Activated naive CD4-positive, alpha-beta T cell treated with anti-CD3 and anti-CD28 coated beads, Interleukin-2, amount 10 ng/mL, durations not matched to agents 7 days and 5 days (primary cell): ENCODE measurements at places on chromosomes 3 and 15.
A peak's percentile ranks its signal among the peaks of the same experiment; 100 is the strongest.

DNA sequence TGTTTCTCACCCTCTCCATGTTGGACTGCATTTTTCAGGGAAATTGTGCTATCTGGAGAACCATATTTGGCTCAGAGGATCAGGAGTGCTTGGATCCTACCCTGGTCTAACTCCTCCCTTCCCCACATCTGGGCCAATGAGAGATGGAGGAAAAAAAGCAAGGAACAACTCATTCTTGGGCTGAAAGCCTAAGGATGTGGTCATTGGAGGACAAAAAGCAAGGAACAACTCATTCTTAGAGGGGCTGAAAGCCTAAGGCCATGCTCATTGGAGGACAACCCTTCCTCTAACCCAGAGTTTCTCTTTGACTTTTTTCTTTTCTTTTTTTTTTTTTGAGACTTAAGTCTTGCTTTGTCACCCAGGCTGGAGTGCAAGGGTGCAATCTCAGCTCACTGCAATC is 48.6 kb upstream of the CHRNB4 start:
- no peak overlapping the region for H3K4me3 ChIP-seq
- H3K4me1 ChIP-seq: no peaks in the 10 kb centered on the region
- no peak overlapping the region for H3K27ac ChIP-seq
- H3K27me3 ChIP-seq: peaks cover 16% of the 10 kb centered on the region

DNA sequence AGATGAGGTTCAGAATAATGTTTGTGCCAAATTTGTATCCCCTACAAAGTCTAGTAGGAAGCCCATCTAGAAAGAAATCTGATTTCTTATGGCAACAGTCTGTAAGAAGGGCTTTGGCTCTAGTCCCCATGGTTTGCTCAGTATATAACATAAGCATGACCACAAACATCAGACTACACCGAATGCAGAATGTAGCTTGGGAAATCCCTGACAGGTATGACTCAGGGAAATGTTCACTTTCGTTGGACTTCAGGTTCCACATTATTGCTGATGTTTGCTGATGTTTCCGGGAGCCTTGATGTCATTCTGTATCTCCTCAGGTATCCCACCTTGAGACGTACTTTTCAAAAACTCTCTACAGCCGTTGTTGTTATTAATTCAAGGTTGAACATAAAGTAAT is 304.4 kb upstream of the TGFBR2 start:
- H3K36me3 ChIP-seq: peaks cover 3% of the 10 kb centered on the region
- no peak overlapping the region for H3K27ac ChIP-seq
- no peaks in the 10 kb centered on the region for H3K27me3 ChIP-seq
- H3K4me3 ChIP-seq: no peak overlapping the region
- peaks cover 3% of the 10 kb centered on the region for H3K4me1 ChIP-seq
- no peak for DNase-seq

GRCh38 chr3:72475258-72476138 is 372.7 kb downstream of the SHQ1 start:
- no peak overlapping the region for H3K4me3 ChIP-seq
- no peak overlapping the region for H3K27ac ChIP-seq

GRCh38 chr15:58489289-58490085 is 57.7 kb downstream of the LIPC start:
- no peak overlapping the region for H3K4me3 ChIP-seq
- DNase-seq: no peak
- peaks cover 26% of the 10 kb centered on the region for H3K36me3 ChIP-seq
- H3K4me1 ChIP-seq: peaks cover 50% of the 10 kb centered on the region
- H3K27ac ChIP-seq: no peak overlapping the region
- H3K27me3 ChIP-seq: no peaks in the 10 kb centered on the region

DNA sequence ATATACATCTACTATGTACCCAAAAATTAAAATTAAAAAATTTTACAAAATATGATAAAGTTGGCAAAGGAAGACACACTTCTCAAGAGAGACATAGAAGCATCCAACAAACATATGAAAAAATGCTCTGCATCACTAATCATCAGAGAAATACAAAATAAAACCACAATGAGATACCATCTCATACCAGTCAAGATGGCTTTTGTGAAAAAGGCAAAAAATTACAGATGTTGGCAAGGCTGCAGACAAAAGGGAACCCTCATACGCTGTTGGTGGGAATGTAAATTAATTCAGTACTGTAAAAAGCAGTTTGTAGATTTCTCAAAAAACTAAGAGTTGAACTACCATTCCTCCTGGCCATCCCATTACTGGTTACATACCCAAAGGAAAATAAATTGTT is 581.7 kb upstream of the CCDC54 start:
- H3K4me3 ChIP-seq: no peak overlapping the region
- no peaks in the 10 kb centered on the region for H3K4me1 ChIP-seq
- no peak overlapping the region for H3K27ac ChIP-seq
- no peaks in the 10 kb centered on the region for H3K36me3 ChIP-seq

- no peak overlapping the region for H3K4me3 ChIP-seq
- no peaks in the 10 kb centered on the region for H3K36me3 ChIP-seq
- H3K27me3 ChIP-seq: peaks cover 28% of the 10 kb centered on the region
- no peaks in the 10 kb centered on the region for H3K4me1 ChIP-seq
These were observed 33.4 kb downstream of the AQP9 start for GRCh38 chr15:58171476-58172061.

GRCh38 chr15:99970891-99971430 is 237.7 kb upstream of the LYSMD4 start:
- H3K4me1 ChIP-seq: no peaks in the 10 kb centered on the region
- H3K27ac ChIP-seq: no peak overlapping the region
- H3K36me3 ChIP-seq: no peaks in the 10 kb centered on the region
- no peaks in the 10 kb centered on the region for H3K27me3 ChIP-seq

DNA sequence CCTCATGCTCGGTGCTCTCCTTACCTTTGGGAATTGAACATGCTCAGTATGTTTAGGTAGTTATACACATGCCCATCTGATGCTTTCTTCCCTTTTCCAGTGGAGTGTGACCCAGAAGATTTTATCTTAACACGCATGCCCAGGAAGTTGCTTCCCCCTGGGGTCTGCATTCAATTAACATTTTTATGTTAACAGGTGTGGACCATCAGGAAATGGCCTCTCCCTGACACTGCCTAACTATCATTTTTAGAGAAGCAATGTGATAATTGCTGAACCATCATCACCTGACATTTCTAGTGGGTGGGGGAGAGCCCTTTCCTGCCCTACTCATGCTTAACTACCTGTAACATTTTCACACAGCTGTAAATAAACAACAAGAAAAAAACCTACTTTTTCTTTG is 55.1 kb upstream of the TGFBR2 start:
- H3K27me3 ChIP-seq: no peaks in the 10 kb centered on the region
- no peak overlapping the region for H3K4me3 ChIP-seq

GRCh38 chr15:79620112-79620857 is 188.1 kb downstream of the MINAR1 start:
- H3K27me3 ChIP-seq: peaks cover 2% of the 10 kb centered on the region
- no peak overlapping the region for H3K27ac ChIP-seq
- no peaks in the 10 kb centered on the region for H3K4me1 ChIP-seq
- no peak overlapping the region for H3K4me3 ChIP-seq
- no peak for DNase-seq

- DNase-seq: peak; percentile 61
- H3K27me3 ChIP-seq: peaks cover 4% of the 10 kb centered on the region
- no peaks in the 10 kb centered on the region for H3K36me3 ChIP-seq
- H3K4me3 ChIP-seq: peak overlapping the region; percentile 83
These were observed 33.9 kb downstream of the GRK7 start for GRCh38 chr3:141796889-141797781.

- no peak overlapping the region for H3K27ac ChIP-seq
- peak; percentile 49 for DNase-seq
- no peaks in the 10 kb centered on the region for H3K36me3 ChIP-seq
- peaks cover 20% of the 10 kb centered on the region for H3K4me1 ChIP-seq
- H3K4me3 ChIP-seq: peak overlapping the region; percentile 73
- H3K27me3 ChIP-seq: peaks cover 80% of the 10 kb centered on the region
These were observed 1.3 kb upstream of the SPTSSB start for GRCh38 chr3:161372321-161373260.

DNA sequence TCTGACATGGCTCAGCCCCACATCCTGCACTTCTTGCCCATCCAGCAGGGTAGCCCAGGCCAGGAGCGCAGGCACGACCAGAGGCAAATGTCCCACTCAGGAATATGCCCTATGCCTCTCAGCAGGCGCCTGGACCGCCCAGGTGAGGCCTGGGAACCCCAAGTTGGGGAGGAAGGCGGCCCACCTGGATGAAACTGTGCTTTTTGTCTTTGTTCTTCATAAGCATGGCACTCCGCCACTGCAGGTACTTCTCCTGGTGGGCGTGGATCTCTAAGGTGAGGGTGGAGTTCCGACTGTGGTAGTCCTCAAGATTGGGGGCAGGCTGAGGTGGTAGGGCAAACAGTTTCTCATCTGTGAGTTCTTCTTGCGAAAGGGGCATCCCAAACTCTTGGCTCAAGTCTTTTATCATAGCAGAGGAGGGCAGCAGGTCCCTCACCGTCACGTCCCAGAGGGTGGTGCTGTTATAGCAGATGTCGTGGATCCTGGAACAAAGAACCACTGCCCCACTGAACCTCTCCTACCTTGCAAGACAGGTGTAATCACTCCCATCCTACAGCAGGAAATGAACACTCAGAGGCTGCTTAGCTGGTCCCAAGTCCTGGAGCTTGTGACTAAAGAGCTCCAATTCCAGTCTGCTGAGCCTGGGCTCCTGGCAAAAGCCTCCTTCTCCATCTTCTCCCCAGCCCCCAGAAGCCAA is 53.2 kb downstream of the ACAD9 start:
- no peak for DNase-seq
- H3K27me3 ChIP-seq: peaks cover 45% of the 10 kb centered on the region

DNA sequence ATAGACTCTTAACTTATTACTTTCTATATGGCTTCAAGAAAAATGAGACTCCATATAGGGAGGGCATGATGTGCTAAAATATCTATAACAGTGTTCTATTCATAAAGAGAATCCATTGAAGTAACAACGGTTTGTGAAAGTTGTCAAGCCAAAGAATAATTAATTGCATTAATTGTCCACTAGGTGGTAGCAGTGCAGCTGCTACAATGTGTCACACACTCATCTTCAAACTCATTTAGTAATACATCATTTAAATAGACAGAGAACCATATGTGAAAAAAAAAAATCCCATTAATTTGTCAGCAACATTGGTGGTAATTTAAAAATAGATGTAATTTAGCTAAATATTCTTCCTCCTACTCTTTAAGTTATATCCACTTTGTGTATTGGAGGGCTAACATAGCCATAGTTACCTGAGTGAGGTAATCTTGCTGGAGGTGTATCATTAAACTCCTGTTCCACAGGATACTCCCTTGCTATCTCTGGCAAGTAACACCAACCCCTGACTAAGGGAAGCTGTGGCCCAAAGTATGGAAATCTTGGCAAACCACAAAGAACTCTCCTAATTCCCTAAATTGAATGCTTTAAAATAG is 3.7 kb upstream of the CPA3 start:
- no peaks in the 10 kb centered on the region for H3K4me1 ChIP-seq
- no peak overlapping the region for H3K4me3 ChIP-seq
- peaks cover 19% of the 10 kb centered on the region for H3K27me3 ChIP-seq
- no peak for DNase-seq
- H3K27ac ChIP-seq: no peak overlapping the region
- no peaks in the 10 kb centered on the region for H3K36me3 ChIP-seq
